NCI-H1694 treated with DMSO at 0.1 percent for 48 hours (cell line): ENCODE measurements at places on chromosomes 1 and 21.

DNA sequence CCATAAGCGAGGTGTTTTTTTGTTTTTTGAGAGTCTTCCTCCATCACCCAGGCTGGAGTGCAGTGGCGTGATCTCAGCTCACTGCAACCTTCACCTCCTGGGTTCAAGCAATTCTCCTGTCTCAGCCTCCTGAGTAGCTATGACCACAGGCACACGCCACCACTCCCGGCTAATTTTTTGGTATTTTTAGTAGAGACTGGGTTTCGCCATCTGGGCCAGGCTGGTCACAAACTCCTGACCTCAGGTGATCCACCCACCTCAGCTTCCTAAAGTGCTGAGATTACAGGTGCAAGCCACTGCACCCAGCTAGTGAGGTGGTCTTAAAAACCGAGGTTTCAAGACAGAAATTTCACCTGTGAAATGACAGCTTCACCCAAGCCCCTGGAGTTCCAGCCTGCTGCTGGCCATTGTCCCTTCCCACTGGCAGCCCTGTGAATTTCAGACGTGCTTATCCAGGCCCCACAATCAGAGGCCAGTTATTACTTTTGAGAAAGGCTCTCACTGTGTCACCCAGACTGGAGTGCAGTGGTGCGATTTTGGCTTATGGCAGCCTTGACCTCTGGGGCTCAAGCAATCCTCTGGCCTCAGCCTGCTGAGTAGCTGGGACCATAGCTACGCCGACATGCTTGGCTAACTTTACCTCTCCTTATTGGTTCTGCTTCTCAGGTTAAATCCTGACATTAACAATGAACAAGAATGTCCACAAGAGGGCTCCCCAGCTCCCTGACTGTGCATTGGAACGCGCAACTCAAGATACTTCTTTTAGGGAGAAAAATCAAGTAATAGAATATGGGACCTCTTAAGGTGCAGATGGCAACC lies 19.4 kb downstream of the ENO1 start:
- peak; percentile 10 for DNase-seq

DNA sequence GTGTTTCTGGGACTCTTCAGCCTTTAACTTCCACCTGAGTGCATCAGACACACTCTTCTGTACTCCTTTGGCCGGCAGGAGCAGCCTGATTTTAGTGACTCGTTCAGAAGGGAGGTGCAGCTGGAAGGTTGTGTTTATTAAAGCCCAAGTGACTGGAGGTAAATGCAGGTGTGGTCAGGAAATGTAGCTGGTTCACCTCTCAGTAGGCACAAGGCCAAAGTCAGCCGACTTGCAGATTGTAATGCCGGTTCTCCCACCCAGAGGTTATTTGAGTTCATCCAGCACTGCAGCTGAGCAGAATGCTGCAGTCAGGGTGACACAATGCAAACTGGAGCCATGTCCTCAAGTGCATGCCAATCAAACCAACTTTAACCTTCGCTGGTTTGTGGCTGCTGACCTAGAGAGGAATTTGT lies 91.5 kb downstream of the SPATA46 start:
- no peak for DNase-seq

DNA sequence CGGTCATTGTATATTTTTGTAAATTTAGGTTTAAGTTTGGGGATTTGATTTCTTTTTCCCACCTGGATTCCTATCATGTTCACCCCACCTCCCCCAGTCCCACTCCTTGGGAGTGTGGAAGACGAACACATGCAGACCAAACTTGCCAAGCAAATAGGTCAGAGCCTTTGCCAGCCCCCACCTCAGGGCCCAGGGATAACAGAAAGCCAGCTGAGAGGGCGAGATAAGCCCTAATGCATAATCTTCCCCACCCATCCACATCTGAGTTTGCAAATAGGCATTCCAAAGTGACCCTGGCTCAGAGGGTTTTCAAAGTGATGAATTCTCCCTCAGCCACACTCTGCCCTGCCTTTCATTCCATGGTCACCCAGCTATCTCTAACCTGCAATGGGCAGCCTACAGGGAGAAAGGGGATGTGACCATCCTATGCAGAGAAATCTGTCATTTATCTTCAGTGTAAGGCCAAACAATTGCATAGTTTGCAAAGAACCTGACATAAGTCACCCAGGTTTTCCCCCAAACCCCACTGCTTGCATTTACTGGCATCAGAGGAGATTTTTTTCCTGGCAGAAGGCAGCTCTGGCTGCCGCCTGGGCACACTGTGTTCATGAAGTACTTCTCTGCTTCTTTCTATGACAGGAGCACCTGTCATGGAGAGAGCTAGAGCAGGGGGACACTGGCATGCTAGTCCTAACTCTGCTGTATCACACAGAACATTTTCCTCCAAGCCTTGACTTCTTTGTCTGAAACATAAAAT lies 69.0 kb upstream of the NFIA start:
- no peak for DNase-seq

DNA sequence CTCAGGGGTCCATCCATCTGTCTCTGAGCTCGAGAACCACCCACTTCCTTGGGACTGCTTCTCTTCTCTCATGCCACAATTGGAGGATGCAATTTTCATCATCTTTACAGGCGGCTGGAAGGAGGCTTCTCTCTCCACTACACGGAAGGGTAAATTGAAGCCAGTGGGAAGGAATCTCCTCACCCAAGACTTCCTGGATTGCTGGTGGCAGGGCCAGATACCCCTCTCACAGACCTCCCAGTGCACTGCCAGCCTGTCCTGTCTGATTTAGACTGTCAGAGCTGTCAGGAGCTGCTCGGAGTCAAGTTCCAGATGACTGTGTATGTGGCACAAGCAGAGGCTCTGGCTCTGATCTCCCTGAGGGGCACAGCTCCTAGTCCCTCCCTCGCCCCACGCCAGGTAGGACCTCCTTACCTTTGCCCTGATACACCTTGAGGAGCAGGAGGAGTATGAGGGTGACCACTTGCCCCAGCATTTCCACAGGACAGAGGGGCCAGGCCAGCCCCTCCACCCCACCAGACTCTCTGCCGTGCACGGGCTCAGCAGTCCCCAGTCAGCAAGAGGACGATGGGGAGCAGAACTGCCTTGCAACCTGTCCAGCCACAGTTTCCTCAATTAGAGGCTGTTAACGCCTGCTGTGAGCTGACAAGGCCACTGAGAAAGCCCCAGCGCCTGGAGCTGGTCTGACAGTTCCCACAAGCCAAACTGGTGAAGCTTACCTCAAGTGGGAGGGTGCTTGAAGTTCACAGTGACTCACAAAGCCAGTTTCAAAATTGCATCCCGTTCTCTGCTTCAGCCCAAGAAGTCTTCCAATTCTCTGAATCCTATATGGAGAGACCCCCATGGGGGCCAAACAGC lies at the start of gene CD244:
Gene CD244 (minus strand): TSS at position 685 of the 858 bp plus-strand sequence. CDS start 210 bp downstream, at position 475.
- DNase-seq: no peak

GRCh38 chr1:247373721-247374141 lies 42.1 kb upstream of the ZNF496 start:
- DNase-seq: no peak

- no peak for DNase-seq
Observed at GRCh38 chr1:65505547-65506300, 85.3 kb downstream of the LEPR start.

- DNase-seq: no peak
Observed at GRCh38 chr1:68199603-68200002, 32.7 kb downstream of the WLS start.

DNA sequence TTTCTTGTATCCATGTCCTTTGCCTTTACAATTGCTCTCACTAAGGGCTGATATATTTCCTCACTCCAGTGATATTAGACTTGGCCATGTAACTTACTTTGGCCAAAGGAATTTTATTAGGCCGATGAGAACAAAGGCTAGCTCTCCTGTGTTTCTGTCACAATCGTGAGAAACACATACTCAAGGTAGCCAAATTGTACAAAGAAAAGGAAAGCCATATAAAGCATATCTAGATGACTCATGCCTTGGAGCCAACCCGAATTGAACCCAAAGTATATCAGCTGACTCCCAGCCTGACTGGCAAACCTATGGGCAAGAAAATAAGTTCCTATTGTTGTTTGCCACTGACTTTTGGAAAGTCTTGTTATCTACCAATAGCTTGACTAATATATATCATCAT lies 371.7 kb upstream of the LRRC7 start:
- no peak for DNase-seq

DNA sequence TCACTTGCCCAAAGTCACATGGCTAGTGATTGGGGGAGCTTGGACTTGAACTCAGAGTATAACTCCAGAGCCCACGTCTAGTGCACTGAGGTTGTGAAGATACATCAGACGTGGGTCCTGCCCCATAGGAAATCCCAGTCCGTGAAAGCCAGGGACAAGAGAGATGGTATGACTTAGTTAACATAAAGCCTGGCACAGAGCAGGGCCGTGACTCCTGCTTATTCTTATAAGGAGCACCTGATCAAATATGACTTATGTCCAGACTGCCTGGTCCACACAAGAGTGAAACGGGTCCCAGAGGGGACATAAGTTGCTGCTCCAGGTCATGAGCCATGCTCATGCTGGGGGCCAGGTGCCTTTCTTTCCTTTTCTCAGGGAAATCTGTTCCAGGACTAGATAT lies 166.3 kb upstream of the USP24 start:
- DNase-seq: no peak

- peak; percentile 7 for DNase-seq
Observed at GRCh38 chr1:185627171-185627570, 107.0 kb upstream of the HMCN1 start.

DNA sequence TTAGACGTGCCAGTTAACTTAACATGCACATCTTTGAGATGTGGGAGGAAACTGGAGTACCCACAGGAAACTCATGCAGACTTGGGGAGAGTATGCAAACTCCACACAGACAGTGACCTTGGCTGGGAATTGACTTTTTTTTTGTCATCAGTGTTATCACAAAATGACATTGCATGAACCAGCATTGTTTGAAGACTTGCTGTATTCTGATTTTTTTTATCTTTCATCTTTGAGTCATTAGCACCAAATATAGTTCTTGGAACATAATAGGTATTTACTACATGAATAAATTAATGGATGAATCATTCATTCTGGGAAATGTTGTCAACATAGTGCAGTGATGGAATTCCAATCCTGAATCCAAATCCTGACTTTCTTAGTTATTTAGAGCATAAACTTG lies 77.0 kb downstream of the ATF6 start:
- no peak for DNase-seq

DNA sequence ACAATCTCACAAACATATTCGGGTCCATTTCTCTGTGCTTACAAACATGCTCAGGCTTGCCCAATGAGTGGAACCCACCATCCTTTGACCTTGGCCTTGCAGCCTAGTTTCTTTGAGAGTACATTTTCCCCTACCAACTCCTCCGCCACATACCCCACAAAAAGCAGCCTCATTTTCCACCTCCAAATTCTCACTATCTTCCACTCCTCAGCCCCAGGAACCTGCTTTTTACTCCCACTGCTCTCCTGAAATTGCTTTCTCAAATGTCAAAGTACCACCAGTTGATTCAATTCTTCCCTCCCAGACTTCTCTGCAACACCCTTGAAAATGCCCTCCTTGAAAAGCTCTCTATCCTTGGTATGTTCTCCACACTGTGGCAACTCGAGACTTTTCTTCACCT lies 103.8 kb downstream of the RUNX1 start:
- no peak for DNase-seq

DNA sequence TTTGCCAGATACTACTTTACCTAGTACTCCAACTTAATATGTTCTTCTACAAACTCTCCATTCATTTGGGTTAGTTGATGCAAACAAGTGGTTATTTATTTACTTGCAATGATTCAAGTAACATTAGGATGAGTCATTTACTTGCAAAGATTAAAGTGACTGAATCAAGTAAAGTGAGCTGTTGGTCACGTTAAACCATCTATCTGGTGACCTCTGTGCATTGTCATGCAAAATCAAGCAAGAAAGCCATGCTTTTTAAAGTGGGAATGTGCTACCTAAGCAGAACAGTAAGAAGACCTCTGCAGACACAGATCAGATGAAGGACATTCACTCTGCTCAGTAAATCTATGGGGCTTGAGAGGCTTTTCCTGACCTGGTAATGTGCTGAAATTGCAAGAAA lies 254.7 kb downstream of the LRRIQ3 start:
- DNase-seq: no peak

DNA sequence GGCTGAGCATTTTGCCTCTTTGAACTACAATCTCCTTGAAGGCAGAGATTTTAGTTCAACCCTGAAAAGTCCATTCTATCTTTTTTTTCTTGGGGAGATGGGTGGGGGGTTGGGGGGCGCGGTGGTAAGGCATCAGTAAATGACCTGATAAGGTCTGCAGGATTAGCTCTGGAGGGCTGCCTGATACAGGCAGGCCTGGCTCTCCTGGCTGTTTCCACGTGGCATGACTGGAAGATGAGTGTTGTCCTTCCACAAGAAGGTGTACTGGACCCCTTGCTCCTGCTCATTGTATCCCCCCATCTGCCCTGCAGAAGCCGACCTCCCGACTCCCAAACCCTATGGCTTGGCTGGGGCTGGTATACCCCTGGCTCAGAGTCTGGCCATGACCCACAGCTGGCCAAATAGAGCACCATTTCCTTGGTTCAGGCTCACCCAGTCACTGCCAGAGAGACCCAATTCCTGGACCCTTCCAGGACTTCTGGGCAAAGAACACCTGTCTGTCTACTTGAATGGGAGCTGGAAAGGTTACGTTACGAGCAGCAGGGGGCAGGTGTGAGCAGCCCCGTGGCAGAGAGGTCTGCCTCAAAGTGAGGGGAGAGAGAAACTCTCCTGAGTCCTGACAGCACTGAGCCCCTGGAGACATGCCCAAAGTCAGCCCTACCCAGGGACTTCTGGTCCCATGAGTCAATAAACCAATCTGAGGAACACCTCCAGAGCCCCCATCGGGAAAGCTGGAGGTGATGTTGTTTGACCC lies 17.0 kb downstream of the DHRS3 start:
- no peak for DNase-seq

DNA sequence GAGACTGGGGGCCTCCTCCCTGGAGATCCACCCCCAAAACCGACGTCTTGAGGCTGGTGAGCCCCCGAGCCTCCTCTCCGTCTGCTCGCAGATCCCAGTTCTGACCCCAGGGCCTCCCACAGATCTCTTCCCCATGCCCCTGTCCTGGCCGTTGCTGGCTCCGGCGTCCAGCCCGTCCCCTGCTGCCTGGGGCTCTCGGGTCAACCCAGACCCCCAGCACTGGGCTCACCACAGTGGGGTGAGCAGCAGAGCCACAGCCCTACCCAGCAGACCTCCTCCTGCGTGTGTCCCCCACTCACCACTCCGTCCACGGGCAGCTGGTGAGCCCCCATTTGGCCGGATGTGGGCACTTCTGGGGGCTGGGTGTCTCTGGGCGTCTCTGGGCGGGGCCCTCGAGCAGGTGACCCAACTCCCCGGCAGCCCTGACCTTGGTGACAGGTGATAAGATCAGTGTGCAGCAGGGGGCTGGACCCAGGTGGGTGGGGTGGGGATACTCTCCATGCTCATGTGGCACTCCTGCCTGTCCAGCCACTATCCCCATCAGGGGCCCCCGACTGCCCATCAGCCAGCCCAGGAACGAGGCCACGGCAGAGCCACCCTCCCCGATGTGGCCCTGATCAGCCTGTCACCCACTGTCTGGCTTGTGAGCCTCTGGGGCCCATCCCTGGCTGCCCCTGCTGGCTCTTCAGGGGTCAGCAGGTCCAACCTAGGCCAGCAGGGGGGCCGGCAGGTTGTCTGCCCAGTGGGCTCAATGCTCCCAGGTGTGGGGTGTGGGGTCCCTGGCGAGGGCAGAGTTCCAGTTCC lies 709 bp downstream of the TNFRSF14 start:
- no peak for DNase-seq
